ENCODE measurements at places on chromosomes 7 and 10.

DNA sequence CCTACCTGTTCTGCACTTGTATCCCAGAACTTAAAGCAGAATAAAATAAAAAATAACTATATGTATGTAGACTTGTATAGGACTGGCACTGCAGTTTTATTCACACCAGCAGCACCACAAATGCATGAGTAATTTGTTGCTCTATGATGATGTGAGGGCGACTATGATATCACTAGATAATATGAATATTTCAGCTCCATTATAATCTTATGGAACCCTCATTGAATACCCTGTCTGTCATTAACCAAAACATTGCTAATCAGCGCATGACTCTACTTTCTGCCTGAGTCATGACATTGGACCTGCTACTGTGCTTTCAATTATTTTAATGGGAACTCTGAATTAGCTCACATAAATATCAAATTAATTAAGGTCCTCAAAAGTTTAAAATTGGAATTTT, 129.4 kb upstream of the RHOBTB1 start:
- DNase-seq = no peak

DNA sequence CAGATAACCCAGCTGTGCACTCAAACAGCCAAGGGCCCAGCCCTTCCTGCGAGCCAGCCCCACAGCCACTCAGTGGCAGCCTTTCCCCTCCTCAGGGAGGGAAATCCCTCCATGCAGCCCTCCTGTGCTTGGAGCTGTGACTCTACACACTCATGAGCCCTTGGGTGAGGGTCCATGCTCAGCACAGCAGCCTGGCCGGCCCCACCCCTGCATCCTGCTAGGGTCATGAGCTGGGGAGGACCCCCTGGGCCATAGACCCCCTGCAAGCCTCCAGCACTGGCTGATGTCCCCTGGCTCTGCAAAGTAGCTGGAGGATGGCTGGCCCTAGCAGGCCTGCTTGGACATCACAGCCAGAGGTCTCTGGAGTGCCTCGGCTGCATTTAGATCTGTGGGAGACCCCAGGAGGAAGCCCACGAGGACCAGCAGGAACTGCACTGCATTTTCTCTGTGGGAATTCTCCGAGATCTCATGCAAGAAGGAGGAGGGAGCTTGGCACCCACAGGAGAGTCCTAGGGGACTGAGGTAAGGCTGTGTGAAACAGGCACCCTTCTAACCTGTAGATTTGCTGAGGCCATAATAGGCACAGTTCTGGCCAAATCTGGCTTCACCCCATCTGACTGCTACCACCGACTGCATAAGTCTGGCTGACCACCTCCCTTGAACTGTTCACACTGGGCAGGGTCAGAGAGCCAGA, 17.4 kb downstream of the TMEM273 start:
- DNase-seq = no peak

GRCh38 chr10:119896937-119897770, 4.6 kb downstream of the SEC23IP start:
- no peak for DNase-seq

- no peak for DNase-seq
Observed at GRCh38 chr7:8436965-8437364, 3.6 kb downstream of the NXPH1 start.

GRCh38 chr10:103677486-103678177, 177.7 kb downstream of the SH3PXD2A start:
- no peak for DNase-seq

- no peak for DNase-seq
Observed at GRCh38 chr7:55589905-55590304, 17.6 kb upstream of the VOPP1 start.

DNA sequence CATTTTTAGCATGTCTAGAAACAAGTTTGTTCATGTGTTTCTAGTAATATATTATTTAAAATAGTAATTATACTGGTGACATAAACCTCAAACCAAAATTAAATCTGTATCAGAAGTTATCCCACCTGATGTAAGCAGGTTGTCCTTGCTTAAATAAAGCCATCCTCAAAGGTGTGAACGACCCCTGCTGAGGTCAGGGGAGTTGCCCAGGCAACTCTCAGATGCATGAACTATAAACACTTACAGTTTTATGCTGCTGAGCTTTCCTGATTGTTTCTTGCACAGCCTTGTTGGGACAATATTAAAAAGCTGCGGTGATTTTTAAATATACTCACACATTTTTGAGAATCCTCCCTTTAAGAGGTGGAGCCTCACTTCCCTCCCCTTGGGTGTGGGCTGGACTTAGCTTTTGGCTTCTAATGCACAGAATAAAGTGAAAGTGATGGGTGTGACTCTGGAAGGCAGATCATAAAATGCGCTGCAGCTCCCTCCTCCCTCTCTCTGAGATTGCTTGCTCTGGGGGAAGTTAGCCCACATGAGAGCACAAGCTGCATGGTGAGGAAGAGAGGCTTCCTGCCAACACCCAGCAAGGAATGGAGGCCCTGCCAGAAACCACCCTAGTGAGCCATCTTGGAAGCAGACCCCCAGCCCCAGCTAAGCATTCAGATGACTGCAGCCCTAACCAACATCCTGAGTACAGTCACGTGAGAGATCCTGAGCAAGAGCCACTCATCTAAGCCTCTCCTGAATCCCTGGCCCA, 152.7 kb downstream of the SKIDA1 start:
- peak; percentile 82 for DNase-seq

DNA sequence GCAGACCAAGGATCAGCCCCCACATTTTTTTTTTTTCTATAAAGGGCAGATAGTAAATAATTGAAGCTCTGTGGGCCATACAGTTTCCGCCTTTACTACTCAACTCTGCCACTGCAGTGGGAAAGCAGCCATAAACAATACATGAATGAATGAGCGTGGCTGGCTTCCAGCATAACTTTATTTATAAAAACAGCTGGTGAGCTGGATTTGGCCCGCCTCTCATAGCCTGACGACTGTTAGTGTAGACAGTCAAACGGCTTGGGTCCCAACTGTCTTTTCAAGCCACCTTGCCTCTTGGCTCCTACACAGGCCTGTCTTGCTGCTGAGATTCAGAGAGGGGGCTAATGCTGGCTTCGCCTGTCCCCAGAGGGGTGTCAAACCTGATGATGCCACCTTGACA, 169.8 kb upstream of the GPR26 start:
- DNase-seq = peak; percentile 48

GRCh38 chr10:58753425-58753824, 240.8 kb downstream of the BICC1 start:
- no peak for DNase-seq

- no peak for DNase-seq
Observed at GRCh38 chr10:48801001-48801421, 116.3 kb downstream of the WDFY4 start.

Data from femur (tissue), 1 donor.